ENCODE measurements at places on chromosomes 11 and 22.
A peak's percentile ranks its signal among the peaks of the same experiment; 100 is the strongest.

- DNase-seq, result no peak
These were observed 79.9 kb downstream of the DEUP1 start for GRCh38 chr11:93410441-93410840.

DNA sequence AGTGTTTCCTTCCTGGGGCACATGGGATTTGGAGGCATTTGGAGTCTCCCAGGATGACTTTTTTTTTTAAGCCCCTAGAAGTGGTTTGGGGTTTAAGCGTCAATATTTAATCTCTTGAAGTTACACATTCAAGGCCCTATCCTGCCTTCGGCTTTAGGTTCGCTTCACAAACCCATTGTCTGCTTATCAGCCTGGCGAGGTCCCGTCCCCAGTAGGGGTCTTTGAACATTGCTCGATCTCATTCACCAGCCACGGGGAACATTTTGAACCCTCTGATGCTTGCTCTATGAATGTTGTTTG, 75.9 kb downstream of the KCNQ1 start:
- DNase-seq, result no peak

- peak; percentile 49 for DNase-seq
These were observed 9.0 kb upstream of the MARK2 start for GRCh38 chr11:63829823-63830489.

GRCh38 chr22:37659897-37660708, 1.6 kb downstream of the PDXP start:
- no peak for DNase-seq

DNA sequence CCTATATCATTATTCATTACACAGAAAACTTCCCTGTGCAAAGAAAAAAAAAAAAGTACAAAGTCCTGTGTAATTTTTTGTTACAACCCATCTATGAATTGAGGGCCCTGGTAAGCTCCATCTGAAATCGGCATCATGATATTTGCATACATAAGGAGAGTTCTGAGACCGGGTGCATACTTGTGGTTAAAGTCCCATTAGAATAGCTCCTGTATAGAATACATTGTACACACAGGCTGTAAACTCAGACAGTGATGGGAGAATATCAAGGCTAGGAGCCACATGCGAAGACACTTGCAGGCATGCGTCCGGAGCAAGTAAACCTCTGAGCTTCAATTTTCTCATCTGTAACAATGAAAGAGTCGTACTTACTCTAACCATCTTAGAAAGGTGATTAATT, 353.2 kb downstream of the ETS1 start:
- no peak for DNase-seq

GRCh38 chr22:25110846-25111578, 88.6 kb upstream of the CRYBB3 start:
- DNase-seq, result peak; percentile 60
